GM04504 (cell line): ENCODE measurements at places on chromosomes 7 and 10.

GRCh38 chr7:134907000-134907399, 79.3 kb upstream of the AGBL3 start:
- no peak for DNase-seq

DNA sequence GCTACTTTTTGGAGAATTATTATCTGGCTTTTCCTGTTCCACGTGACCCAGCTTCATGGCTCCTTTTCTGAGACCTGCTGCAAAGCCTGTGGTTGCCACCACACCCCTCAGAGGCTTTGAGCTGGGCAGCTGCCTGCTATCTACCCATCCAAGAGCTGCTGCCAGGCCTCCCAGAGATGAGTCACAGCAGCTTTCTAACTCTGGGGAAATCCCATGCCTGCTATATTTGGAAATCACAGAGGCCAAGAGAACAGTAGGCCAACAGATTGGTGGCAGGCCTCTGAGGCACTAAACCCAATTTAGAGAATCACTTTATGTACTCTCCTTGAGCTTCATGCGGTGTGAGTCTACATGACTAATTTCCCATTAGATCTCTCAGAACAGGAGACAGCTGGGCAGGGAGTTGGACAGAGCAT, 35.2 kb downstream of the SGCE start:
- peak; percentile 87 for DNase-seq

DNA sequence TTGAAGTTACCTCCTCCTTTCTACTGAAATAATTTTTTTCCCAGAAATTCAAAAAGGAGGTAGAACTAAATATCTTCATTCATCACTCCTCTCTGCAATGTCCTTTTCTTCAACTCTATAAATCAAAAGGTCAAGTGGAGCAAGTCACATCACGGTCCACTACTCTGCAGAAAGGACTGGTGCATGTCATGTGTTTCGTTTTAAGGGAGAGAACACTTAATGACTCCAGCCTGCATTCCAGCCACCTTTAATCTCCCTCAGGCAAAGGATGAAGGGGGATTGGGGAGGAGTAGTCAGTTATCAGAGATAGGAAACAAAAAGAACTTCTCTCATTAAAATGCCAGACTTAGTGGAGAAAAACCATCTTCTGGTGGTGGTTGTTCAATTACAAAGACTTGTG, 78.9 kb downstream of the ANK3 start:
- DNase-seq, result no peak

- no peak for DNase-seq
These were observed 42.9 kb downstream of the PTPRN2 start for GRCh38 chr7:158544708-158545107.

GRCh38 chr7:45080958-45081669, 7.7 kb downstream of the NACAD start:
- DNase-seq, result no peak

DNA sequence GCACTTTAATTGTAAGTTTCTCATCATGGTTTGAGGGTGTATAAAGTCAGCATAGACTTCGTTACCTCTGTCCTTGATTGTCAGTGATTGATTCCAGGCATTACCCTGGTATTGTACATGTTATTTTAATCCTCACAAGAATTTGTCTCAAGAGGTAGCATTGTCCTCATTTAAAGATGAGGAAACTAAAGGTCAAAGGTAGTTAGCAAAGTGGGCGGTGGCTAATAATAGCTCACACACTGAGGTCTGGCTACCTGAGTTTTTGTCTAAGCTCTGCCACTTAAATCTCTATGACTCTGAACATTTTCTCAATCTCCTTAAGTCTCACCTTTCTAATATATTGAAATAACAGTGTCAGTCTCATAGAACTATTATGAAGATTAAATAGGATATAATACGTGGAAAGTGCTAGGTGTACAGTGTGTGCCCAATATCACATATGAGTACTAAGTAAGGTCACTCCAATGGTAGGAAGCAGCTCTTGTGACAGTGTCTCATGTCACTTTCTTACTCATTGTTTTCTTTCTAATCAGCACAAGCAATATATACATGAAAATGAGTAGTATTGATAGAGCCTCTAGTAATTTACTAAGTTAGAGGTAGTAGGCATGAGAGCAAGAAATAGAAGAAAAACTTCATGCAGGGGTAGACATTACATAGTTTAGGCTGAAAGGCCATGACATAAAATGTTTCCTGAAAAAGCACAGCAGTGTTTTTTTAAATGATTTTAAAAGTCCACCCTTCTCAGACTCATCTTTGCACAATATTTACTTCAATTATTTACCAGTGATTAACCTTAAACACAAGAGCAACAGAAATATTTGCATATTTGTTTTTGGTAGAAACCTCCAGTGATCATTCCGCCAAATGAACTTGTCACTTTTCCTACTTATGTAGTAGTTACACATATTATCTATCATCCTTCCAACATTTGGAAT, 21.0 kb downstream of the AHR start:
- DNase-seq, result no peak

- DNase-seq, result no peak
These were observed 49.6 kb upstream of the PDCD4 start for GRCh38 chr10:110822035-110822711.

DNA sequence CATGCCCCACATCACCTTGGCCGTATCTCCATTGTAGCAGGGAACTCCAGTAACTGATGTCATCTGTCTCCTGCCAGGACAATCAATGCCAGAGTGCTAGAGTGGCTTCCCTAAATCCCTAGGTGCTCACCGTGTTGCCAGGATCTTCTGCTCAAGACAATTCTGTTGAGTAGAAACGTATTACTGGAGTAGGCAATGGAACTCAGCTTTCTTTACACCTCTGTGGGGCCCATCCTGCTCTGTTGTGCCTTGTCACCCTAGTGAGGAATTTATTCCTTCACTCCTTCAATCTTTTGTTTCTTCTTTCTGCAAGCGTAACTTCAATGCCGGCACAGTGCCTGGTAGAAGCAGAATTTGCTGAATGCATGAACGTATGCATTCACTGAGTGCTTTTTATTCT, 305.5 kb upstream of the ZMIZ1 start:
- no peak for DNase-seq

- DNase-seq, result peak; percentile 39
These were observed 7.9 kb downstream of the SLC25A28 start for GRCh38 chr10:99612167-99612831.

- DNase-seq, result no peak
These were observed 200.0 kb downstream of the WDR11 start for GRCh38 chr10:121051171-121051570.

- no peak for DNase-seq
These were observed 79.8 kb downstream of the RALA start for GRCh38 chr7:39703144-39703543.

GRCh38 chr7:17472518-17472917, 174.1 kb downstream of the AHR start:
- DNase-seq, result no peak

DNA sequence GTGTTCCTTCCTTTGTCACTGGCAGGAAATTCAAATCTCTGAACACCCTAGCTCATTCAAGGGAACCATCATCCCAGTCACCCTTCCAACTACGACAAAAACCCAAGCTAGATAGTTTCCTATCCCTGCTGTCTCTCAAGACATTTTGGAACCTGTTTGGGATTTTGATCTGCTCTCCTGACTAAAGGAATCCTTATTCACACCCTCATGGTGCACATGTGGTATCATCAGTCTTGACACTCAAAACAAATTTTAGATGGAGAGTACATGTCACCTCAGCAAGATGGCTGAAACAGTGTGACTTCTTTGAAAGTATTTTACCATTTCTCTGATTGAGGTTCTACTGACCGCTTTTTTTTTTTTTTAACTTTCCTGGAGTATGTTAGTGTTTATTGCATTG, 234.3 kb upstream of the TMEM229A start:
- DNase-seq, result no peak

GRCh38 chr7:115924411-115924810, 106.2 kb downstream of the TFEC start:
- DNase-seq, result no peak

- DNase-seq, result no peak
These were observed 18.8 kb upstream of the SH2D4B start for GRCh38 chr10:80518807-80519360.
